ENCODE measurements at places on chromosomes 5 and 9. TPM values are rescaled to one million over a fixed set of nuclear protein-coding genes. Genes with fewer than 3 reads are reported as not detected.
A peak's percentile ranks its signal among the peaks of the same experiment; 100 is the strongest.

Gene FRMD3
- total RNA-seq = 98.9 TPM

DNA sequence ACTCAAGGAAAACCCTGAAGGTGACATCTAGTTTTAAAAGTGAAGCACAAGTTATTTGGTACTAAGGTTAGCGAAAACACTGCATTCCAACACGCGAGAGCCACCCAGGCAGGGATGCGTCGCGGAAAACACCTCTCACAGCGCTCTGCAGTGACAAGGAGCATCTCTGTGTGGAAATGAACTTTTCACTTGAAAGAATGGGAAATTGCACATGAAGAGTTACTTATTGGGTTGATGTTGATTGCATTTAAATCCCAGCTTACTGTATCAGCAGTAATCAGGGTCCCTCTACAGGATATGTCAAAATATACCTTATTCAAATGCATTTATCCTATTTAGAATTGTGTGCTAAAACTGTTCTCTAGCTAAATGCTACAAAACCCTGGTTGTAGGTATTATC lies 144.4 kb downstream of the BNC2 start:
- DNase-seq = no peak

- no peak for DNase-seq
Observed at GRCh38 chr5:67483453-67484030, 286.9 kb upstream of the CD180 start.

GRCh38 chr5:5270958-5271785 lies 131.0 kb downstream of the ADAMTS16 start:
- DNase-seq = no peak

- no peak for DNase-seq
Observed at GRCh38 chr5:144284036-144284435, 113.4 kb downstream of the KCTD16 start.

DNA sequence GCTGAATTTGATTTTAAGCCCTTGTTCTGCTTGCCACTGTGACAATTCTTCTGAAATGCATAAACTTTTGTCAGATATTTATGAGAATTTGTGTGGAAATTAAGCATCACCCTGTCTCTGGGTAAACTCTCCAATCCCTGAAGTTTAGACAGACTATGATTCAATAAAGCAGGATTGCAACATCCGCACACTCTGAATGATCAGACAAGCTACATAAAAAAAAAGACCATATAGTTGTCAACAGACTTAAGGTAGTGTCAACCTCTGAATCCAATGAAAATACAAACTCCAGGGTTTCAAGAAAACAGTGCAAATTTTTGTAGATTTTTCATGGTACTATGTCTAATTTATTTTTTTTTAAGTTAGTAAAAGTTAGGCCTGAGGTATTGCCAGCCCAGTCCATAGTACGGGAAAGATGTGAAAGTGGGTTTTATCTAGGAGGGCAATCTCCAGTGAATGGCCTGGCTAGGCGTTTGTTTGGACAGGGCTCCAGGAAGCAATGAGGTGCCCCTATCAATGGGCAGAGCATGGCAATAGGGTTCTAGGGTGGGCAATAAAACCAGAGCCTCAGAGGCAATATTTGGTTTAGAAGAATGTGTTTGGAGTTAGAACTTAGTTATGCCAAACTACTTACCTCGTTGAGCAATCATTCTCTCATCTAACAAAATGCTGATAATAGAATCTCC lies 762.6 kb upstream of the SEMA6A start:
- DNase-seq = no peak

- no peak for DNase-seq
Observed at GRCh38 chr9:81052846-81053245, 636.5 kb downstream of the TLE1 start.

GRCh38 chr5:150485693-150486401 lies 22.1 kb upstream of the NDST1 start:
- peak; percentile 81 for DNase-seq
